ENCODE measurements at places on chromosomes 11 and 22.
A peak's percentile ranks its signal among the peaks of the same experiment; 100 is the strongest.

DNA sequence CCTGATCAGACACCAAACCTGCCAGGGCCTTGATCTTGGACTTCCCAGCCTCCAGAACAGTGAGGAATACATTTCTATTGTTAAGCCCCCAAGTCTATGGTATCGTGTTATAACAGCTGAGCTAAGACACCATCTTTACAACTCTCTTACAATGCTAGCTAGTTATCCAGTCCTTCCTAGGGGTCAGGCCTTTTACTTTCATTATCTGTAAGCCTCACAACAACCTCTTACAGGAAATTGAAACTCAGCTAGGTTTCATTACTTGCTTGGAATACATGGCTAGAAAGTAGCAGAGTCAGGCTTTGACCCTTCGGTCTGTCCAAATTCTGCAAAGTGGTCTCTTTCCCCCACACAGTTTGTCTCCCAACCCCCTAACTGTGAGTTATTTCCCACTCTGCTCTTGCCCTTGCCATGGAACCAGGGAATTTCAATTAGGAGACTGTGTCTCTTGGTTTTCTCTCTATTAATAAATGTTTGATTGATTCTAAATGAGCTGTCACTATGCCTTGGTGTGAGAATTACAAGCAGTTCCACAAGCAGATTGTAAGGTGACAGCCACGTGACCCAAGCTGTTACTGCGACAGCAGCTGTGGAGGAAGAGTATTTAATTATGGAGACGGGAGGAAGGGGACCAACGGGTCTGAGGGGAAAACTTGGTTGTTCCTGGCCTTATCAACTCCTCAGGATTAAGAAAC lies 38.4 kb upstream of the CLMP start:
- no peak for DNase-seq

GRCh38 chr11:98040061-98040808 lies 980.5 kb upstream of the CNTN5 start:
- no peak for DNase-seq

DNA sequence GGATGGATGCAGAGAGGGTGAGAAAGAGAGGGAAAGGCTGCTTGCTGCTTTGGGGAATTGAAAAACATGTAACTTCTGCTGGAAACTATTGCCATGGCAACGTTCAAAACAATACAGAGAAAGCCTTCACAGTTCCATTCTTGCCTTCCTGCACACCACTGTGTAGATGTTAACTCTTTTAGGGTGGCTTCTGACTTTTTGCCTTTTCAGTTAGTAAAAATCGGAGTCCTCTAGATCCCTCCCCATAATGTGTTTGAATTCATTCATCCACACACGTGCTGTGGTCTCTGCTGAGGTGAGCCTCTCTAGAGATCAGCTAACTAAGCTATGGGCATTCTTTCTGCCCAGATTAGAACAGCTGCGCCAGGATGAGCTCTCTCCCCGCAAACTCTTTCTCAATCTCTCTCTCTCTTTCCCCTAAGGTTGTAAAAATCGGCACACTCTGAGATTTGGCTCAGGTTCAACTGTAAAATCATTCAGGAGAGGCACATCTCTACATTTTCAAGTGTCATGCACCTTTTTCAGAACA lies 1178.3 kb downstream of the LRRC4C start:
- no peak for DNase-seq

GRCh38 chr11:2268729-2269600 lies 1.4 kb downstream of the ASCL2 start:
- no peak for DNase-seq

- no peak for DNase-seq
These were observed 663 bp downstream of the MYH9 start for GRCh38 chr22:36386900-36387708.

DNA sequence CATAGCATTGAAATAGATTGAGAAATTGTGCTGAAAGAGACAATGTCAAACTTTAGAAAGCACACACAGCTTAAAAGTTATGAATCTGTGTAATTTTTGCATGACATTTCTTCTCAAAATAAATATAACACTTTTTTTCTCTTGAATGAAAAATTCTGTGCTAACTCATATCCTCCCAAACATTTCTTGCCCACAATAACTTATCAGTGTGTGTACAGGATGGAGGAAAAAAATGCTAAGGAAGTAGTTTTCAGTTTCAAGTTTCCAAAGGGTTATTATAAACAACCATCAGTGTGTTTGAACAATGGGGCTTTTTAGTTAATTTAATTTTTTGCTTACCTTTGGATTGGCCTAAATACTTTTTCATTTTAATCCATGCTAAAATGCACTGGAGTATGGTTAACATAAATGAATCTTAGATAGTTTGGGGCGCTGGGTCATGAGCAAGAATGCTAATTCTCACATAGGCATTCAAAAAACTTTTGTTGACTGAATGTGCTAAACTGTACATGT lies 82.9 kb upstream of the ARHGAP20 start:
- DNase-seq: no peak

DNA sequence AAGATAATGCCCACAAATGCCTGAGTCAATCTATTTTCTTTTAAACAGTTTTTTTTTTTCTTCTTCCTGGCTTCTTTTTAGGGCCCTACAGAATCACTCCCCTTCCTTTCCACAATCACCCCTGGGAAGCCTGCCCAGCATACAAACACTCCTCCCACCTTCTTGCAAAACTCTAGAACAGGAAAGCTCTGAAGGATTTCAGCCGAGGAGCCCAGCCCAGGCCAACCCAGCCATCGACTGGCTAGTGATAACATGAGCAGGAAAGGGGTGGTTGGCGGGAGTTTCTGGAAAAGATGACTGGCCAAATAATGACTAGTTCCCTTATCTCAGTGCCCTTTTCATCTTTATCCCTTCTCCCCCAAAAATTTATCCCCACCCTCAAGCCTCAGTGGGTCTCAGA lies 68.2 kb downstream of the USP35 start:
- no peak for DNase-seq

GRCh38 chr11:26331911-26332571 lies at the start of gene ANO3:
TSS of gene ANO3 (plus strand) at chr11:26332130. CDS start at chr11:26332276, 146 bp downstream.
- DNase-seq: peak; percentile 78

DNA sequence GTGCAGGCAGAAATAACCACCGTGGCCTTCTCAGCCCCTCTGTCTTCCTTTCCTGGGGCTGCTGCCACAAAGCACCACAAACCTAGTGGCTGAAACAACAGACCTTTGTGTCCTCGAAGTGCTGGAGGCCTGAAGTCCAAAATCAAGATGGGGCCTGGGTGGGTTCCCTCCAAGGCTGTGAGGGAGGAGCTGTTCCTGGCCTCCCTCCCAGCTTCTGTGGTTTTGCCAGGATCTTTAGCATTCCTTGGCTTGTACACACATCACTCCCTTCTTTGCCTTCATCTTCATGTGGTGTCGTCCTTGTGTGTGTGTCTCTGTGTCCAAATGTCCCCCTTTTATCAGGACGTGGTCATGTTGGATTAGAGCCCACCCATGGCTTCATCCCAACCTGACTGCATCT lies 29.0 kb upstream of the PARVG start:
- no peak for DNase-seq

DNA sequence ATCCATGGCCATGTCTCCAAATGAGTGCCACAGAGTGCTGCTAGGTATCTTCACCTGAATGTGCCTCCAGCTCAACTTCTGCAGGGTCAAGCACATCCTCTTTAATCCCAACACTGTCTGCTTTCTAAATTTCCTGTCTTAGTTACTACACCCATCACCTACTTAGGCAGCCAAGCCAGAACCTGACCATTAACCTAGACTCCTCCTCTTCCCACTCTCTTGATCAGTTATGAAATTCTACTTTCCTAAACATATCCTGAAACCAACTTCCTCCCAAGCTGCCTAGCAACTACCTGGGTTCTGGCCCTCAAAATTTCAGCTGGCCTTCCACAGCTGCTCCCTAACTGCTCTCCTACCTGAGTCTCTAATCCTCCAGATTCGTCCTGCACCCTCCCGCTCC lies 22.7 kb downstream of the CADM1 start:
- DNase-seq: no peak

DNA sequence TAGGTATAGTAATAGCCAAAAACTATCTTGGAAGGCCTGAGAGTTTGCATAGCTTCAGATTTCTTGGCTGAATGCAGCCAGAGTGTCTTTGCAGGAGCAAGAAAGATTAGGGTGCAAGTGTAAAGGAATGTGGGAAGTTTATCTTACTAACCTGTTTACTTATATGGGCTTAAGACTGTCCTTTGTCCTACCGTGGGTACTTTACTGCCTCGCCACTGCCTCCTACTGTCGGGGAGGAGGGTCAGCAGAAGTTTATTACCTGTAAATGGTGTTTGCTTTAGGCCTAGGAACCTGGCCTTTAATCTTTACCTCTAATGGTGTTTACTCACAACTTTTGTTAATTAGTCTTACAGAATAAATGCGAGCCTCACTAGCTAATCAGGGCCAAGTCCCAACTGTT lies 633.8 kb downstream of the DLG2 start:
- no peak for DNase-seq

- no peak for DNase-seq
These were observed 105.9 kb downstream of the TRPC6 start for GRCh38 chr11:101477926-101478325.

Data from NCI-H510A (cell line).